ENCODE measurements at places on chromosomes 12 and 14.

- no peak for DNase-seq
Observed at GRCh38 chr14:96095581-96096476, 56.7 kb downstream of the C14orf132 start.

DNA sequence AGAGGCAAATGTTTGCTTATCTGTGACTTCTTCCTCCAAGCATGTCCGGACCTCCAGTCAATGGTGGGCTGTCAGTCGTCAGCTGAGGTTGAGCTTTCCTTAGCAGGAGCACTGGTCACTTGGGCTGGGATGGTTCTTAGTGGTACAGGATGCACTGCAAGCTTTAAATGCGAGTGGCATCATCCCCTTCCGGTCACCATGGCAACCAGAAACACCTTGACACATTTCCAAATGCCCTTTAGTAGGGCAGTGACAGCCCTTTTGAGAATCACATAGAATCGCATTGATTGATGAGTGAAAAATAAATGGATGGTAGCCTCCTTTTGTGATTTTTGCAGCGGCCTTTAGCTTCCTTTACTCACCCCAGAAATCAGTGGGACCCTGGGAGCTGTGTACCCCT is 24.1 kb downstream of the NTF3 start:
- DNase-seq, result no peak

DNA sequence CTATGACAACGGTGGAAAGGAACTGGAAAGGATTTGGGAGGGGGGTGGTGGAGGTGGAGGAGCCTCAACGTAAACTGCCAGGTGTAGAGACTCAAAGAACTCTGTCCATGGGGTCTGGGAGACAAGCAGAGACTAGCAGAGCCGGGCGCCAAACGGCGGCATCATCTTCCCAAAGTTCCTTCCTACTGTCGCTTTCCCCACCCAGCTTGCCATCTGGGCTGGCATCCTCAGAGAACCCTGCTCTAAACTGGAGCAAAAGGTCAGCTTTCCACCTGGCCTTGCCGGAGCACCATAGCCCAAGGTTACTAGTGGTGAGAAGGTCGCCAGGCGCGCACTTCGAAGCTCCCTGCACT is 4.0 kb upstream of the IRF2BPL start:
- no peak for DNase-seq

DNA sequence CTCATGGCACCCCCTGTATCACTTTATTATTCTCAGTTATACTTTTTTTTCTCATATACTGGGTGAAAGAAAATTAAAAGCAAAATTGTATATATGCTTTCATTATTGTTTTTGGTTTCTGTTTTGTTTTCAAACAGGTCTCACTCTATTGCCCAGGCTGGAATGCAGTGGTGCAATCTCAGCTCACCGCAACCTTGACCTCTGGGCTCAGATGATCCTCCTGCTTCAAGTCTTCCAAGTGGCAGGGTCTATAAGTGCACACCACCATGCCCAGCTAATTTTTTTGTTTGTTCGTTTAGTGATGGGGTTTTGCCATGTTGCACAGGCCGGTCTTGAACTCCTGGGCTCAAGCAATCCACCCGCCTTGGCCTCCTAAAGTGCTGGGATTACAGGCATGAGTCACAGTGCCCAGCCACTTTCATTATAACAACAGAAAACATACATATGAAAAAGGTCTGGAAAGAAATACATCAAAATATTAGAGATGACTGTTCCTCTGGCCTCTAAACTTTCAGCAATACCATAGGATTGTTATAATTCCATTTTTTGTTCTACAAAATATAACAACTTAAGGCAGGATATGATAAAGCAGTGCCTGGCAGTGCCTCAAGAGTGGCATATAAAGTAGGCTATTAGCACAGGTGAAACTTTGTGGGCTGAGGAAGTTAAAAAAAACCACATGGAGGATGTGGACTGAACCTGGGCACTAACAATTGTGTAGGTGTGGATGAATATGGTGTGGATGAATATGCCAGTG is 5.8 kb upstream of the NTN4 start:
- DNase-seq, result no peak

DNA sequence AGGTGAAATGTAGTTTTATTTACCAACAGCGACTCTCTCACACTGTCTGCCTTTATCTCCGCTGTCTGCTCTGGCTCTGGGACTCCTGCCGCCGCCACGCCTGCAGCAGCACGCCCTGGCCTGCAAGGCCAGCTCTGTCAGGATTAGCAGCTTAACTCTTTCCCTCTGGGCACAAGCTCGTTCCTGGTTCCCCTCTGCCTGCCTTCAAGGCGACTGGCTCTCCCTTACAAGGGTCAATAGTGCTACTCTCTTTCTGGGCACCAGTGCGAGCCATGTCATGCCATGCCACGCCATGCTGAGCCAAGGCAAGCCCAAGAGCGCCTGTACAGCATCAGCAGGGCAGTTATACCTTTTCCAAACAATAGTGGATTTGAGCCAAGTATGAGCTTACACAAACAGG is 3.6 kb upstream of the CLEC2B start:
- no peak for DNase-seq

DNA sequence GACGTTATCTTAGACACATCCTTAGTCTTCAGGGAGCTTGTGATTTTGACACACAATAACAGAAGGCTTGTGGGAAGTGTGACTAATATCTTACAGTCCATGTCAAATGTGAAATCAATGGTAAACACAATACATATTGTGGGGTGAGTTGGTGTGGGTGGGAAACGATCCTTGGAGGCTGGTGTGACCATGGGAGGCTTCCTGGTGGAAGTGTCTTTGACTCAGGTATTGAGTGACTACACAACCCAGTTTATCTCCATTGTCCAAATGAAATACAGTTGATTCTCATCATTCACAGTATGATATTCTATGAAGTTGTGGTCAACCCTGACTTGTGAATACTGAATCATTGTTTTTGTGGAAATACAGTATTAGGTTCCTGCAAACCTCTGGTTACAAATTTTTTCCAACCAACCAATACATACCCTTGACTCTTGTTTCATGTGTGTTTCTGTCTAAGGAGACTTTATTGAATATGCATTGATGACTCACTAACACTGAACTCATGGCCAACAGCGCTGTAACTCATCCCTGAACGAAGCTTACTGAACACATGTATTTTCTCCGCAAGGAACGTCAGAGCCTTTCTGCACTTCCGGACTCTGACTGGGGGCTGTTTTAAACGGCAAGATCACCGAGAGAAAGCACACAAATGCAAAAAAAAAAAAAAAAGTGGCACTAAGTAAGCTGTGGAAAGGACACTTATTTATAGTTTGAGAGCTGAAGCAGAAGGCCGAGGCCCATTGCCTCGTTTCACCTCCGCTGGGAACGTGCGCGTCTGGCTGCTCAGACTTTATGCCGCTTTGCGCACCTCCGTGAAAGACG is 59.0 kb downstream of the CLMN start:
- no peak for DNase-seq

- DNase-seq, result no peak
Observed at GRCh38 chr12:5577211-5577612, 145.3 kb downstream of the NTF3 start.

DNA sequence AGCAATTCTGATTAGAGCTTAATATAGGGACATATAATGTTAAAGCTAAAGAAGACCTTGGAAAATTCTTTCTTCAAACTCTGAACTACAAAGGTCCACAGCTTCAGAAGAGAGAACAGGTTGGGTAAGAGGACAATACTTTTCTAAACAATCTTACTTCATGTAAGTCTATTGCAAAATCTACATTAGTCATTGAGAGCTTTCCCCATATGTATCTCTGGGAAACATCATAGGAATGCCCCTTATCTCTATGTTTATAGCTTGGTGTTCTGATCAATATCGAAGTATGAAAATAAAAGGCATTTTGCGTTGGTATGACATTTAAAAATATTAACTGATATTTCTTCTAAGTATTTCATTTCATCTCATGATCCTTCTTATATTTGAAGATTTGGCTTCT is 962.6 kb downstream of the AACS start:
- no peak for DNase-seq

GRCh38 chr14:31252865-31253264 is 45.3 kb upstream of the HECTD1 start:
- DNase-seq, result no peak

- DNase-seq, result no peak
Observed at GRCh38 chr14:69042299-69042698, 63.2 kb upstream of the ACTN1 start.

- peak; percentile 30 for DNase-seq
Observed at GRCh38 chr12:48422060-48422459, 50.3 kb upstream of the ANP32D start.

GRCh38 chr14:44803239-44803905 is 158.4 kb downstream of the KLHL28 start:
- peak; percentile 59 for DNase-seq

GRCh38 chr14:89451229-89451628 is 34.2 kb upstream of the FOXN3 start:
- no peak for DNase-seq

- no peak for DNase-seq
Observed at GRCh38 chr12:130079279-130079678, 83.0 kb upstream of the FZD10 start.

- no peak for DNase-seq
Observed at GRCh38 chr14:23896609-23897153, 56.9 kb upstream of the DHRS4 start.

- no peak for DNase-seq
Observed at GRCh38 chr14:66652525-66653106, 144.7 kb downstream of the GPHN start.

GRCh38 chr14:89458713-89459420 is 41.8 kb upstream of the FOXN3 start:
- DNase-seq, result no peak

- no peak for DNase-seq
Observed at GRCh38 chr12:4471256-4471655, 25.6 kb upstream of the FGF6 start.

DNA sequence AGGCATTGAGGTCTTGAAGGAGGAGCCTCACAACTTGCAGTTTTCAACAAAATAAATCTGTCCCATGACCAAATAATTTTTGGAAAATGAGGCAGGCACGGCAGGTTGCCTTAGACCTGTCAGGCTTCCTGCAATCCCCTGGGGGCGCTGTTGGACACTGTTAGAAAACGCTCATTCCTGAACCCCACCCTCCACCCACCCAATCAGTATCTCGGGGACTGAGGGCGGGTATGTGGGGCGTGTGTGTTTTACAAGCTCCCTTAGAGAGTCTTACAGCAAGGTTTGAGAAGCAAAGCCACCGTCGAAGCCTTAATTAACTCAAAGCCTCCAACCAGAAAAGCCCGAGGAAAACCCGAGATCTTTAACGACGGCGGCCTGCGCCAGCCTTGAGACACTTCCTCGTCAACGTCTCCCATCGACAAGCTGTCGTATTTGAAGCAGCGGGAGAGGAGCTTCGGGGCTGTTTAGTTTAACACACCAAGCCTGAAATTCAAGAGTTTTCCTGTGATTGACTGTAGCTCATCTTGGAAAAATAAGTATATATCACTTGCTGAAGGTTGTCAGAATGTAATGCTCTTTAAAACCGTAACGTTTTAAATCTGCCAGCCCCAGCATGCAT is 123.0 kb downstream of the GLT1D1 start:
- peak; percentile 41 for DNase-seq

DNA sequence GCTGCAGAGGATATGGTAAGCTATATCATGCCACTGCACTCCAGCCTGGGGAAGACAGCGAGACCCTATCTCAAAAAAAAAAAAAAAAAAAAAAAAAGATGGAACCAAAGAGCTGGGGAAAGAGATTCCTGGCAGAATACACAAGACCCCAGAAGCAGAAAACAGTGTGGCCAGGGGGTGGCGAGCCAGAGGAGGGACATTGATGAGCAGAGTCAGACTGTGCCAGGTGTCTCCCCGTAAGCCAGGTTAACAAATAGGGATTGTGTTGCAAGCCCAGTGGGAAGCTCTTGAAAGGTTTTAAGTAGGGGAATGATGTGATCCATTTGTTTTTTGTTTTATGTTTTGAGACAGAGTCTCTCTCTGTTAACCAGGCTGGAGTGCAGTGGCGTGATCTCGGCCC is 56.1 kb downstream of the FIGNL2 start:
- DNase-seq, result no peak

DNA sequence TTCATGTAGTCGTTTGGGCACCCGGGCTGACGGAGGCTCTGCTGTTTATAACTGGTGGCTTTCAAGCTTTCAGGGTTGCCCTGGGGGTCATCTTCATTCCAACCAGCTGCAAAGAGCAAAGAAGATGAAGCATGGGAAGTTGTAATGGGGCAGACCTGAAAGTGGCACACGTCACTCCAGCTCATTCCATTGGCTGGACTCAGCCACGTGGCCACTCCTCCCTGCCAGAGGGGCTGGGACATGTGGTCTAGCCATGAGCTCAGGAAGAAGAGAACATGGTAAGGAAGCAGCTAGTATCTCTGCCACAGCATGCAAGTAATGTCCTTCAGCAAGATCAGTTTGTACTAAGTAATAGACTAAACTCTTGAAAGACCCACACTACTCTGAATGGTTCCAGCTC is 51.7 kb upstream of the FERMT2 start:
- peak; percentile 16 for DNase-seq

DNA sequence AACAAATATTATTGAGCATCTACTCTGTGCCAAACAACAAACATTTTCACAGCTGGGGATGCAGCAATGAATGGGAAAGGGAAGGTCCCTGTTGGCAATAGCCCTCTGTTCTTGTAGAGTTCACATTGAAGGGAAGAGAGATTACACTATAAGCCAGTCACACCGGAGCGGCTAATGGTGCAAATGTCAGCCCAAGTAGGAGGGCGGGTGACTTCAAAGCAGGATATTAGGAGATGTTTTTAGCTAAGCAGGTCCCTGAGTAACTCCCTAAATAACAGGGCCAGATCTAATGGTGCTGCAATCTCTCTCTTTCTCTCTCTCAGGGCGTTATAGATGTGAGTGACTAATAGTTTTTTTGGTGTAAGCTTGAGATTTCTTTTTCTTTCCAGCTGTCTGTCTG is 30.7 kb downstream of the FLVCR2 start:
- no peak for DNase-seq

DNA sequence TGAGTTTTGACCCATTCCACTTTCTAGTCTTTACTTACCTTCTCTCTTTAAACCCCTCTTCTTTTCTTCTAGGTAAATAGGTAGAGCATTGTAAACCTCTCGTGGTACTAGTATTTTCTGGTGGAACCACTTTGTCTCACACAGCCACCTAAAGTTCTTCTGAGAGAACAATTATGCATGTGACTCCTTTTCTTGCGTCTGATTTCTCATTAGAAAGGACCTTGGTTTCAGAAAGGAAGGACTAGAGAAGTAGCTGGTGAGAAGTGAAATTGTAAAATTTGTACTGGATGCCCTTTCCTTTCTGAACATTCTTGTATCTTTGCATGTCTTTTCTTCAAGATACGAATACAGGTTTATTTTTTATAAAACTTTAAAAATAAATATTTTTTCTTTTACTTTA is 99.0 kb downstream of the NUBPL start:
- no peak for DNase-seq

- peak; percentile 51 for DNase-seq
Observed at GRCh38 chr14:91399868-91400640, 17.6 kb downstream of the CCDC88C start.

DNA sequence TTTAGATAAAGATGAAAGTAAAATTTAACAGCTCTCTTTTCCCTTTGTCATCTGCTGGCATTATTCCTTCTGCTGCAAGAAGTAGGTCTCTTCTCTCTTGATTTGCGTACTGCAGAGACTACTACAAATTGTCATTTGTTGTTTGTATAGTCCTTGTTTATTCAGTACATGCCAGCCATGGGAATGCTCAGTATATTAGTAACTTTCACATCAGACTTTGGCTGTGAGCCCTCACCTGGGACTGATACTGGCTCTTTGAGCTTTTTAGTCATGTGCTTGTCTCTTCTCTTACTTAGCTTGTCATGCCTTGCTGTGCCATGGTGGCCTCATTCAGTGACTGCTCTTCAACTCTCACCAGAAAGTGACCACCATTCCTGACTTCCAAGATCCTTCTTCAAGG is 169.8 kb downstream of the PRKCH start:
- DNase-seq, result no peak

GRCh38 chr14:80323038-80323665 is 111.8 kb upstream of the DIO2 start:
- DNase-seq, result no peak
